ENCODE measurements at places on chromosomes 3 and 15.

- no peak for DNase-seq
These were observed 66.4 kb downstream of the TCF12 start for GRCh38 chr15:56984681-56985481.

DNA sequence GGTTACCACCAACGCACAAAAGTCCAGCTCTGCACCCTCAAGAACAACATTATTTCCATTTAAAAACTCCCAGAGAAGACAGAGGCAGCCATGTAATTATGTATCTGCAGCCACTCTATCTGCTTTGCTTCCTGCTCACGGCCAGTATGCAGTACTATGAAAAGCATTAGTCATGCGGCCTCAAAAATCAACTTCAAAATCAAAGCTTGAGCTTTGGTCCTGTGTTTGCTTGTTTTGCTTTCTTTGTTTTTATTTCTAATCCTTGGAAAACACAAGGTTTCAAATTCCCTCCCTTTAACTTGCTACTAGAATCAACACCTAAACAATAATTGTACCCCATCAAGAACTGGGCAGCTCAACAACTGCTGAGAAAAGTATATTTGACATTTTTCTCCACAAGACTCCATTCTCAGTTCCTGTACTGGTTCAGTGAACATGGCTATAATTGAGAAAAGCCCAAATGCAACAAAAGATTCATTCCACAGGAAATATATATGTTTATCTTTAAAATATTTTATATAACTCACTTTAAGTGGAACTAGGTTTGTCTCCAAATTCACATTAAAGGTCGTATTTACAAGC, 37.6 kb downstream of the GBE1 start:
- no peak for DNase-seq

GRCh38 chr3:156693166-156693565, 18.8 kb downstream of the TIPARP start:
- DNase-seq = no peak

GRCh38 chr3:156865732-156866131, 39.6 kb downstream of the LEKR1 start:
- no peak for DNase-seq

GRCh38 chr3:126934031-126934531, 48.8 kb upstream of the PLXNA1 start:
- no peak for DNase-seq

DNA sequence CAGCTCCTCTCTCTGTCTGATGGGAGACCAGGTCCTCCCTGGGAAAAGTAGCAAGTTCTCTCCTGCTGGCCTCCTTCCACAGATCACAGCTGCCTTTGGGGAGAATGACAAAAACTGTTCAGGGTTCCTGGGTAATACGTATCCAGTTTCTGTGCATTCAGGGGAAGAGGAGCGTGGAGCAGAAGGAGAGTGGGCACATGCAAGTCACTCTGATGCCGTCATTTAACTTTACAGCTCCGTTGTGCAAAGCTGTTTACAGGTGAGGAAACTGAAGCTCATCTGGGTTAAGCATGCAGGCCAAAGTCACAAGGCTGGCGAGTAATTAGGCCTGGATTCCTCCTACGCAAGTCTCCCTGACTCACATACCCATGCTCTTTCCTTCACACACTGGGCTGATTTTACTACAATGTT, 7.5 kb upstream of the TM4SF1 start:
- no peak for DNase-seq

- no peak for DNase-seq
These were observed 27.7 kb downstream of the CRTC3 start for GRCh38 chr15:90557186-90558084.

GRCh38 chr15:62880278-62880677, 162.3 kb upstream of the TPM1 start:
- no peak for DNase-seq

DNA sequence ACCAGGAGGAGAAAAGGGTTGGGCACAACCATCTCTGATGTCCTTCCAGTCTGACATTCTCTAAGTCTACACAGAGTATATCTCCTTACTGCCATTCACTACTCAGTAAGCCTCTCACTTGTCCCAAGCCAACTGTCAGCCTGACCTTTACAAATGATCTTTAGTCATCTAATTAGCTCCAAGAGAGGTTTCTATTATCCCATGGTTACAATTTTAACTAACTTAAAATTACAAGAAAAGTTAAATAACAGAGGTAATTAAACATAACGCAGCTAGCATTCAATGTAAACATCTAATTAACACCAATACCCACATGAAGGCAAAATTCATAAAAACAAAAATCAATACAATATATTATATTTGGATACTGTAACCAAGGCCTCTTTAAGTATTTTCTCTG, 126.9 kb downstream of the LSAMP start:
- DNase-seq = no peak

- DNase-seq = no peak
These were observed 39.1 kb downstream of the SEMA5B start for GRCh38 chr3:122988508-122988907.

DNA sequence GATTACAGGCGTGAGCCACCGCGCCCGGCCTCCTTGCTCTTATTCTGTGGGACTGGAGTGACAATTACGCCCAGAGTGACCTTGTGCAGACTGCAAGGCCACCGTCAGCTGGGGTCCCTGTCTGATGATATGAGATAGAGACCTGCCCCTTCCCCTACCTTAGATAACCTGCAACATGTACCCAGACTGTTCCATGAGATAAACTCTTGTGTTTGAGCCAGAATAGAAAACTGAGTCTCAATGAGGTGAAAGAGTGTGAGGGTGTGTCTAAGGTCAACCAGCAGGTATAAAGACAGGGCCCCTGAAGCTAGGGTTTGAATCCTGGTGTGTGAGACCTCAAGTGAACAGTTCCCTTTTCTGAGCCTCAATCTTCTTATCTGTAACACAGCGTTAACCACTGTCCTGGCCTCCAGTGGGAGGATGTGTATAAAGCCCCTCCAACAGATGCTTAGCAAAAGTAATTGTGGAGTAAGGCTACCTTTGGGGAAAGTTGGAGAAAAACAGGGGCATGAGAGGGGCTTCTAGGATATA, 6.0 kb downstream of the TADA3 start:
- no peak for DNase-seq

- no peak for DNase-seq
These were observed 56.3 kb downstream of the RASGRF1 start for GRCh38 chr15:79034284-79034683.

GRCh38 chr15:52066842-52067544, 45.6 kb downstream of the BCL2L10 start:
- DNase-seq = no peak
